ENCODE measurements at places on chromosomes 6 and 20. TPM values are rescaled to one million over a fixed set of nuclear protein-coding genes. Genes with fewer than 3 reads are reported as not detected.

The SLC18B1 gene
- 24.8 TPM for polyA plus RNA-seq

The GLP1R gene
- polyA plus RNA-seq: 0.37 TPM

The EEF1A1 gene
- polyA plus RNA-seq: 3,279 TPM

The FAM209B gene
- 0.26 TPM for polyA plus RNA-seq

The C6orf47 gene
- 29.2 TPM for polyA plus RNA-seq

All from cardiac muscle cell (in vitro differentiated cells and primary cell).